Right lobe of liver (tissue), 6 donors: ENCODE measurements at places on chromosomes 7 and 10.
A peak's percentile ranks its signal among the peaks of the same experiment; 100 is the strongest.

DNA sequence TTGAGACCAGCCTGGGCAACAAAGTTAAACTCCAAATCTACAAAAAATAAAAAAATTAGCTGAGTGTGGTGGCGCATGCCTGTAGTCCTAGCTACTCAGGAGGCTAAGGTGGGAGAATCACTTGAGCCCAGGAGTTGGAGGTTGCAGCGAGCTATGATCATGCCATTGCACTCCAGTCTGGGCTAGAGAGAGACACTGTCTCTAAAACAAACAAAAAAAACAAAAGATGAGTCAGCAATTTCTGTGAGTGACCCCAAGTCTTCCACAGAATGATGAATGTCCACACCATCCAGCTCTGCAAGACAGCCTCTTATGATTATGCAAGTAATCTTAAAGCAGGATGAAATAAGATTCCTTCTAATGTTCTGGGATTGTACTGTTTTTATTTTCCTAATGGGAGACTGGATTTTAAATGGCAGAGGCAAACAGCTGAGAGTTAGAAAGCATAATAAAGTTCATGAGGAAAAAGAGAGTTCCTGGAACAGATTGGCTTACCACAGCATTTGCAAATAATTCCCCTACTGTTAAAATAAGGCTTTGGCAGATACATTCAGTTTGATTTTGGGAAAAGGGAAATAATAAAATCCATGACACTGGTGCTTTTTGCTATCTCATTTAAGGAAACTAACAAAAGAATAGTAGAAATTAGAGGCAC, 18.9 kb upstream of the PRKAR2B start:
- DNase-seq, result no peak

DNA sequence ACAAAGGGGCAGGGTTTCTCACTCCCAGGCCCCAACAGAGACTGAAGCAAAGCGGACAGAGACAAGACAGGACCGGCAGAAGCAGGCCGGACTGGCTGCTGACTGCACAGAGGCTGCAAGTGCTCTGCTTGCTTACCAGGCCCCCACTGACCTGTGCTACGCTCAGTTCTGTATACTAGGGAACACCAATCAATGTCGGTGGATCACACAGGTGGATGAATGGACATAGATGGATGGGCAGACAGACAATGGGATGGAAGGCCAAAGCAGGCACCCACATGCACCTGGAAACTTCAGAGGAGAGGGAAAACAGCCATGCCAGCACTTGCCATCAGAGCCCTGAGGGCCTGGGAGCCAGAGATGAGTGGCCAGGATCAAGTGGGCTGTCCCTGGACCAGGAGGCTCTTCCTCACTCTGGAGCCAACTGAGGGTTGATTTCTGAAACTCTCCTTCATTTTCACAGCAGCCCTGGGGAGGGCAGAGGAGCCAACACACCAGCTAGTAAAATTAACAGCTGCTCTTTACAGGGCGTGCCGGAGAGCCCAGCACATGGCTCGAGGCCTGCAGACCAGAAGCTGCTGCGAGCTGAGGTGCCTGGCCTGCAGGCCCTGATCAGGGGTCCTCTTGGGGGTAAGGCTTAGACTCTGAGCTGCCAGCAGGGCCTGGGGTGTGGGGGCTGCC, 243.6 kb downstream of the KCNMA1 start:
- DNase-seq, result no peak

GRCh38 chr10:102804382-102805055, 32.7 kb downstream of the CYP17A1 start:
- no peak for DNase-seq

GRCh38 chr10:119521443-119522204, 20.9 kb downstream of the RGS10 start:
- DNase-seq, result no peak

DNA sequence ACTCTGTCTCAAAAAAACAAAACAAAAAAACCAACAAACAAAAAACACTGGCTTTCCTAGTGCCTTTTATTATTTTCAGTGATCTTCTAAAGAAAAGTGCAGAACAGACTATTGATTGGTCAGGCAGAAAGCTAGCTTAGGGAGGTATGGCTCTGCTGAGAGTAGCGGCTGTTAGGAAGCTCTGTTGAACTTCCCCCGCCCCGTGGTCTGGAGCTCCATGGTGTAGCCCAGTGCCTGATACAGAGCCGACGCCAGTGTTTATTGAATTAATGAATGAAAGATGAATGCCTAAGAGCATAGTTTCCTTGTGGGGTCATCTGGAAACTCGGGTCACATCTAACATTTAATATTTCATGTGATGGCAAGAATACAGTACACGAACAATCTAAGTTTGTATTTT, 90.5 kb upstream of the ARMC3 start:
- no peak for DNase-seq

GRCh38 chr7:29853789-29854188, 47.5 kb downstream of the WIPF3 start:
- no peak for DNase-seq

DNA sequence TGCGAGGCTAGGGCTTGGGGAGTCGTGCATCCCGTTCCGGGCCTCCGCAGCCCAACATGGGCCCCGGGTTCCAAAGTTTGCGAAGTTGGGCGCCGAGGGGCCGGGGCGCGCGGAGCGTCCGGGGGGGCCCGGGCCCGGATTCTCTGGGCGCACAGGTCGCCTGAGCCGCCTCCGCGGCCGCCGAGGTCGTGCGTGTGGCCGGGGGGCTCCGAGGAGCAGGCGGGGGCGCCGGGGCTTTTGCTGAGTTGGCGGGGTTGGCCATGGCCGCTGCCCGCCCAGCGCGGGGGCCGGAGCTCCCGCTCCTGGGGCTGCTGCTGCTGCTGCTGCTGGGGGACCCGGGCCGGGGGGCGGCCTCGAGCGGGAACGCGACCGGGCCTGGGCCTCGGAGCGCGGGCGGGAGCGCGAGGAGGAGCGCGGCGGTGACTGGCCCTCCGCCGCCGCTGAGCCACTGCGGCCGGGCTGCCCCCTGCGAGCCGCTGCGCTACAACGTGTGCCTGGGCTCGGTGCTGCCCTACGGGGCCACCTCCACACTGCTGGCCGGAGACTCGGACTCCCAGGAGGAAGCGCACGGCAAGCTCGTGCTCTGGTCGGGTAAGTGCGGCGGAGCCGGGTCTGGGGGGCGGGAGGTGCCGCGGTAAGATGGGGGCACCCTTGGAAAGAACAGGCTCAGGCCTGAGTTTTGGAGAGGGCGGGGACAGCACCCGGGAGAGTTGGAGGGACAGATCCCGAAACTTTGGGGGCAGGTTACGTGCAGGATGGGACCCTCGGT, 643 bp downstream of the SMO start:
- peak; percentile 47 for DNase-seq

DNA sequence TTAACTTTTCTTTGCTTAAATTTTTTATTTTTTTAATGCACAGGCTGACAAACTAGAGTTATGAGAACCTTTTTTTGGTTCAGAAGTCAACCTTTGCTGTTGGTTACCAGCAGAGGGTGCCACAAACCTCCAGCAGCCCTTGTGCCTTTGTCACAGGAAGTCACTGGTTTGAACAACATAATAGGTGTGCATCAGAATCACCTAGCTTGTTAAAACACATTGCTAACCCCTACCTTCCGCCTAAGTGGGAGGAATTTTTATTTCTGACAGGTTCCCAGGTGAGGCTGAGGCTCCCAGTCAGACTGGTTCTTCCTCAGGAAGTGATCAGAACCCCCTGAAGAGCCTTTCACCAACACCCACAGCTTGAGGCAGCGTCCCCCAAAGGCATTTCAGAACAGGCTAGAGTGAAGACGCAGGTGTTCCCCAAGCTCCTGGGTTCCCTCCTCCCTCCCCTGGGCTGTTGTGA, 22.6 kb upstream of the VDAC2 start:
- DNase-seq, result no peak

GRCh38 chr10:43200538-43201390, 62.5 kb downstream of the CSGALNACT2 start:
- DNase-seq, result no peak
